ENCODE measurements at places on chromosomes 2 and 18.

DNA sequence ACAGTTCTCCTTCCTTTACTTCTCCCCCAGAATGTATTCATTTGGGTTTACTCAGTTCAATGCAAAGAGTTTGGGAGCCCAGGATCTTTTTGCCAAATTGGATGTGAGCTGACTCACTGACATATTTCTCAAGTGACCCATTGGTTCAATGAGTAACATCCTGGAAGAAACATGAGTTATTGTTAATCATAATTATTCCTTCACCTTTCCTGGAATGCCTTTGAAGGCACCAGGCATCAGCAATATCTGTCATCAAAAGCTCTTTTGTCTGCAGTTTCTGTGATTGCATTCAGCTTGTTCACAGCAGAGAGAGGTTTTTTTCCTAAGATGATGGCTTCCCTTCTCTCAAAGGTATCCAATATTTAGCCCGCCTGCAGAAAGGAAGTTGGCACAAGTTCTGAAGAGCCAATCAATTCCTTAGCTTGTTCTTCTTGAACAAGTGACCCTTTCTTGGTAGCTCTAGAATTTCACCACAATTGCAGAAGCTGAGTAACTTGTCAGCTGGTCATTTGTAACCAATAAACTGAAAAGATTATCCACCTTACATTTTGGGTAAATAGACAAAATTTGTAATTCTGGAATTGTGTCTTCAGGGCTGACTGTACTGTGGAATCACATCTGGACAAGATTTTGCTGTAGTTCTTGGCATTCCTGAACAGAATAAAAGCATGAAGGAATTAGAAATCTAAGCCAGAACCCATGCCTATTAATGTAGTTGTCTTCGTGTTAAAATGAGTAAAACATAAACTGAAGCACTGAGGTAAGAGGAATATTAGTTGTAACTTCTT, 72.2 kb upstream of the TMEM17 start:
- peak; percentile 84 for DNase-seq

- DNase-seq = no peak
Observed at GRCh38 chr18:24790347-24790746, 329.9 kb downstream of the HRH4 start.

DNA sequence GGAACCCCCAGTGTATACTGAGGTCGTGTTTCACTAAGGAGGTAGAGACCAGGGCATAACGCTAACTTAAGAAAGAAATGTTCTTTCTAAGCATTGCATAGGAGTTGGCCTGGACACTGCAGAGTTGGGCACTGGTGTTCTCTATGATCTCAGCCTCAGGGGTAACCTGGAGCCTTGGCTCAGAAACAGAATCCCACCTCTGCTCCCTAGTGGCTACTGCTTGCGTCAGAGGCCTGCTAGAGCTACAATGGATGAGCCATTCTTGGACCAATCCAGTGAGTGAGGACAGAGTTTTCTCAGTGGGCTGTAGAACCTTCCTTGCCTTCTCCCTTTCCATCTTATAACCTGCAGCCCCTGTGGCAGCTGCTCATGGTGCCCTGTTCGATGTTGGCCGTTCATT, 324.4 kb upstream of the CELF4 start:
- DNase-seq = no peak

DNA sequence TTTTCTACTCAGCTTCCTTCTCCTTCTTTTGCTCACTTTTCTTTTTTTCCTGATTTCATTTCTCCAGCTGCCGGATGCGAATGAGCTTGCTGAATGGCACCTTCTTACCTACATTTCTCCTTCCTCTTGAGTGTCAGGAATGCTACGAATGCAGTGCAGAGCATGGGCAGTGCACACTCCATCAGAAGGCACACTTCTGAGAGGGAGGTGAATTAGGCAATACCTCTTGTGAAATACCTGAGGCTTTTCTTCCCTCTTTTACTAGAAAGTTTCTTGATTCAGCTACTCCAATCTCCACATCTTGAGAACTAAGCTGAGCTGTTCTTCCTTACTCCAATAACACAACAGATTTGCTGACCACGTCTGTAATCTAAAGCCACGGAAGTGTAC, 51.1 kb downstream of the PLEKHM3 start:
- no peak for DNase-seq

- DNase-seq = no peak
Observed at GRCh38 chr2:100702438-100703109, 117.4 kb upstream of the NPAS2 start.

DNA sequence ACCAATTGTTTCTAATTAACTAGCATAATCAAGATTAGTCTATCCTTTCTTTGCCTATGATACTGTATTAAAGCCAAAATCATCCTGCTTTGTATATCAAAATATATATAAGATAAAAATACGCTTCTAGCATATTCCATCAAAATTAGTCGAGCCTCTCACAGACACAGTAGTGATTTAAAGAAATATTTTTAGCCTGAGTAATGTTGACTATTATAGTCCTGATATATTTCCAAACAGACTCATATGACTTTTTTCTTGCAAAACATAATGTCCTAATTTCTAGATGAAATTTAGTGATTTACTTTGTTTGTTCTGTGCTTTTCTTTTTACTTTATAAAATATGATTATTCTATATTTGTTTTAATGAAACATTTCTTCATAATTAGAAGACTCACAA, 30.9 kb downstream of the FAP start:
- DNase-seq = no peak

DNA sequence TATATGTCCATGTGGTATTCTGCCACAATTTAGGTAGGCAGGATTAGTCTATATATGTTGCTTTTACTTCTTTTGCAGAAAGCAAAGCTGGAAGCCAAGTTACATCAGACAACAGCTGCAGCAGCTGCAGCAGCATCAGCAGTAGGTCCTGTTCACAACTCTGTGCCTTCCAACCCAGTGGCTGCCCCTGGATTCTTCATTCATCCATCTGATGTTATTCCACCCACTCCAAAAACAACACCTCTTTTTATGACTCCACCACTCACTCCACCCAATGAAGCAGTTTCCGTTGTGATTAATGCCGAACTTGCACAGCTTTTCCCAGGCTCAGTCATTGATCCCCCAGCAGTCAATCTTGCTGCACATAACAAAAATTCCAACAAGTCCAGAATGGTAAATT, 107.6 kb downstream of the BIRC6 start:
- peak; percentile 58 for DNase-seq

DNA sequence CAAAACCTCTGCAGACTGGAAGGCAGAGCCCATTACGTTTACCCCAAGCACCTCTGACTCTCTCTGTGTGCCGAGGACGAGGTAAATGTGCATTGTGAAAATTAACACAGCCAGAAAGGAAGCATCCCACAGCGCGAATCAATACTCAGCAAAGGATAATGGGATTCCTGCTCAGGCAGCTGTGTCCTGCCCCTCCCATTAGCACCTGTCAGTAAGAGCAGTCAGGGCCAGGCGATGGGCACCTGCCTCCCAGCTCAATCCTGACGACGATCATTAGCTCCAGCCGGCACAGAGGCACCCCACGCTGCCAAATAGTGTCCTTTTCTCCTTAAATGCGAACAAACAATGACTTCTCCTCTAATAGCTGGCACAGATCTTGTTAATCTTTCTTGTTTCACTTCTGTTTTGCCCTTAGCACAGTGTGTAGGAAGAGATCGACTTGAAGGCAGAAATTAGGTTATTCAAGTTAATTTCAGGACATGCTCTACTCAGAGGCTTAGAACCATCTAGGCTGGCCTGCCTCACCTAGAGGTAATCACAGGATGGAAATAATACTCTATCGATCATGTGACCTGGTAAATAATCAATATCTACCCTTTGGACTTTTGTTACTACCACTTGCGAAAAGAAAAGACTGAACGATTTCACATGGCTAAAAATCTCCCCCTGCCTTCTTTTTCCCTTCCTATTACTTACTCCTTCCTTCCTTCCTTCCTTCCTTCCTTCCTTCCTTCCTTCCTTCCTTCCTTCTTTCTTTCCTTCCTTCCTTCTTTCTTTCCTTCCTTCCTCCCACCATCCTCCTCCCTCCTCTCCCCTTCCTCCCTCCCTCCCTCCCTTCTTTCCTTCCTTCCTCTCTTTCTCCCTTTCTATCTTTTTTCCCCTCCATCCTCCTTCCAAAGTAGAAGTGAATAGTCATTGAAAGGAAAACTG, 487.9 kb upstream of the ID2 start:
- no peak for DNase-seq

Data from stromal cell of bone marrow (primary cell).